ENCODE measurements at places on chromosomes 1 and 21.

DNA sequence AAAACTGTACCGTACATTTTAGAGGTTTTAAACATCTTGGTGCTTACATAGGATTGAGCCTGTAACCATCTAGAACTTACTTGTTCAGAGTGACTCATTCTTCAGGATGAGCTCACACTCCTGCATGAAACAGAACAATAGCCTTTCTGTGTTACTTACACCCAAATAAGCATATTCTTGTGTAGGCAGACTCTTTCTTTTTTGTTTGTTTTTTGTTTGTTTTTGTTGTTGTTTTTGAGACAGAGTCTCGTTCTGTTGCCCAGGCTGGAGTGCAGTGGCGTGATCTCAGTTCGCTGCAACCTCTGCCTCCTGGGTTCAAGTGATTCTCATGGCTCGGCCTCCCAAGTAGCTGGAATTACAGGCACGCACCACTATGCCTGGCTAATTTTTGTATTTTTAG lies 3.8 kb upstream of the CA6 start:
- peak; percentile 82 for DNase-seq

GRCh38 chr1:182754543-182755314 lies 34.8 kb upstream of the NPL start:
- DNase-seq, result no peak

DNA sequence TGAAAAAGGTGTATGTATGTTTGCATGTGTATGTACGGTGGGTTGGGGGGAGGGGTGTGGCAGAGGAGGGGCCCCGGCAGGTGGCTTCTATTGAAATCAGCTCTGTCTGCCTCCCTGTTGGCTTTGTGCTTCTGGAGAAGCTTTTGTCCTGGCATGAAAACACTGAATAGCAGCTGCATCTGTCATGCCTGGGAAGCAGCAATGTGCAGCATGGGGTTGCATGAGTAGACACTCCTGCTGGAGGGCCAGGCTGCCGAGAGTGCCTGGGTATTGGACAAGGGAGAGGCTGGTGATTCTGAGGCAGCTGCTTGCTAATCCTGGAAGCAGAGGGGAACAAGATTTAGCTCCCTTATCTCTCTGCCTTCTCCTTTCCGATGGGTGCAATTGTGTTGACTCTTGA lies 20.5 kb downstream of the MAPKAPK2 start:
- DNase-seq, result peak; percentile 77

DNA sequence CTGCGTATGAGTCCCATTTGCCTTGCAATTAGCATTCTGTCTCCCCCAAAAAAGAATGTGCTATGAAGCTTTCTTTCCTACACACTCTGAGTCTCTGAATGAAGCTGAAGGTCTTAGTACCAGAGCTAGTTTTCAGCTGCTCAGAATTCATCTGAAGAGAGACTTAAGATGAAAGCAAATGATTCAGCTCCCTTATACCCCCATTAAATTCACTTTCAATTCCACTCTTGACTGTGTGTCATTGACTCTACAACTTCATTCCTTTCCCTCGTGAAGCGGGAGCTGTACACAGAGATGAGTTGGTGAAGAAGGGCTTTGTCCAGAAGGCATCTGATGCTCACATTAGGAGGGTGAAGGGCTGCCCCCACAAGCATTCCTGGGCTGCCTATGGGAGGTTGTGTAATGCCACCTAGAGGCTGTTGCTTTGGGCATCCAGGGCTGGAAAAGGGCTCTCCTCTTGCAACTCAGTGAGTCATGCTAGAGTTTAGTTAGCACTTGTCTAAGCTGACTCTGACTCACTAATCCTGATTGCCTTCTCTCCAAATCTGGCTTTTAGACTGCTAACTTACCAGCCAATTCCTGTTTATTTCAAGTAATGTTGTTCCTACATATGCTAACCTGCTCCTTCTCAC lies 1.8 kb downstream of the SPRR1B start:
- DNase-seq, result peak; percentile 25

GRCh38 chr21:46227811-46228344 lies 696 bp downstream of the LSS start:
- DNase-seq, result peak; percentile 8

DNA sequence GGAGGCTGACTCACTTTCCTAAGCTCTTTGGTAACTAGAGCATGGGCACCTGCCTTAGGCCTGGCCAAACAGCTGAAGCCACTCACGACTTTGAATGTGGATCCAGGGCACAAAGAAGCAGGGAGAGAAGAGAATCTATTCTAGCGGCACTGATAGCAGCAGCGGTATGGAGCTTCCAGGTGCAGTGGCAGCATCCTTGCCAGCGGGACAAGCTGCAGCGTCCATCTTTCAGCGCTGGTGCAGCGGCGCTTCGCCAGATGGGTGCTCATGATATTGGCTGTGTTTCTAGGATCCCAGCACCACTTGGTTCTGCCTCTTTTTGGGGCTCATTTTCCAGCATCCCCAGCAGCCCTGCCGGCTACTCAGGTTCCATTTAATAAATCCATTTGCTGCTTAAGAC lies 184.2 kb downstream of the SLC44A5 start:
- DNase-seq, result no peak

GRCh38 chr1:228079601-228080263 lies 2.8 kb upstream of the ARF1 start:
- no peak for DNase-seq

GRCh38 chr1:234978397-234979295 lies 150.0 kb downstream of the TOMM20 start:
- peak; percentile 91 for DNase-seq

- DNase-seq, result no peak
Measured at GRCh38 chr1:177944016-177944949, 25.6 kb downstream of the SEC16B start.

DNA sequence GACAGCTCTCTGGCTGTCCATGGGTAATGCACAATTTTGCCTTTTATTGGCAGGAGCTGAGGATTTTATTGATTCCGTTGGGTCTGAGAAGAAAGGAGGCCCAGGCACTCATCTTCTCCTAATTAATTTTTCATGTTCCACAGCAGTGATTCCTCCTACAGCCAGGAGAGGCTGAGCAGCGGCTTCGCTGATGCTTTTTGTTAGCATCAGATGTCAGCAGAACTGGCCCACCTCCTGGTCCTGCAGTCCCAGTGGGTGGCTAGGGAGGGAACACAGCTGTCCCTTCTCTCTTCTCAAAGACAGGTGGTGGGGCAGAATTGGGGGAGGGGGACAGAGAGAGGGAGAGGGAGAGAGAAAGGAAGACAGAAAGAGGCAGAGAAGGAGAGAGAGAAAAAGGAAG lies 5.7 kb downstream of the MT1HL1 start:
- DNase-seq, result no peak

Data from iris pigment epithelial cell (primary cell).